Thyroid gland (tissue), 4 donors: ENCODE measurements at places on chromosomes 6 and 20. TPM values are rescaled to one million over a fixed set of nuclear protein-coding genes. Genes with fewer than 3 reads are reported as not detected.

IL17A gene
- total RNA-seq, result not detected

- DNase-seq, result no peak
Measured at GRCh38 chr20:20580139-20580538, 132.3 kb downstream of the RALGAPA2 start.

GRCh38 chr6:118324116-118324515, 224.0 kb upstream of the PLN start:
- no peak for DNase-seq

DNA sequence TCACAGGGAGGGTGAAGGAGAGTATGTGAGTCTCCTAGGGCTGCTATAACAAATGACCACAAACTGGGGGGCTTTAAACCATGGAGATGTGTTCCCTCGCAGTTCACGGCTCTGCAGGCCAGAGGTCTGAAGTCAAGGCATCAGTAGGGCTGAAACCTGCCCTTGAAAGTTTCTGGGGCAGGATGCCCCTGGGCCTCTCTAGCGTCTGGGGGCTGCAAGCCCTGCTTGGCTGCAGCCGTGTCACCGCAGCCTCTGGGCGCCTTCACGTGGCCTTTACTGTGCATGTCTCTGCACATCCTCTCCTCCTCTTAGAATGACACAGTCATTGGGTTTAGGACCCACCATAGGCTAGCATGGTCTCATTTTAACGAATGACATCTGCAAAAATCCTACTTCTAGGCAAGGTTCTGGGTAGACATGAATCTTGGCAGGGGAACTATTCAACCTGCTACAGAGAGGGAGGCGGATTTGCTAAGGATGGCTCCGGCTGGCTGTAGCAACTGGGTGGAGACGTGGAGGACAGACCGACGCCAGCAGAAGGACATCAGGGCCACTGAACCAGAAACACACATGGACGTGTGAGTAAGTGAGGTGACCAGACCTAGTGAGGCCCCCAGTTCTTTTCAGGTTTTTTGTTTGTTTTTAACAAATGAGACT, 58.6 kb downstream of the PHACTR3 start:
- no peak for DNase-seq

GRCh38 chr6:161169696-161170095, 104.2 kb downstream of the AGPAT4 start:
- peak; percentile 47 for DNase-seq

DNA sequence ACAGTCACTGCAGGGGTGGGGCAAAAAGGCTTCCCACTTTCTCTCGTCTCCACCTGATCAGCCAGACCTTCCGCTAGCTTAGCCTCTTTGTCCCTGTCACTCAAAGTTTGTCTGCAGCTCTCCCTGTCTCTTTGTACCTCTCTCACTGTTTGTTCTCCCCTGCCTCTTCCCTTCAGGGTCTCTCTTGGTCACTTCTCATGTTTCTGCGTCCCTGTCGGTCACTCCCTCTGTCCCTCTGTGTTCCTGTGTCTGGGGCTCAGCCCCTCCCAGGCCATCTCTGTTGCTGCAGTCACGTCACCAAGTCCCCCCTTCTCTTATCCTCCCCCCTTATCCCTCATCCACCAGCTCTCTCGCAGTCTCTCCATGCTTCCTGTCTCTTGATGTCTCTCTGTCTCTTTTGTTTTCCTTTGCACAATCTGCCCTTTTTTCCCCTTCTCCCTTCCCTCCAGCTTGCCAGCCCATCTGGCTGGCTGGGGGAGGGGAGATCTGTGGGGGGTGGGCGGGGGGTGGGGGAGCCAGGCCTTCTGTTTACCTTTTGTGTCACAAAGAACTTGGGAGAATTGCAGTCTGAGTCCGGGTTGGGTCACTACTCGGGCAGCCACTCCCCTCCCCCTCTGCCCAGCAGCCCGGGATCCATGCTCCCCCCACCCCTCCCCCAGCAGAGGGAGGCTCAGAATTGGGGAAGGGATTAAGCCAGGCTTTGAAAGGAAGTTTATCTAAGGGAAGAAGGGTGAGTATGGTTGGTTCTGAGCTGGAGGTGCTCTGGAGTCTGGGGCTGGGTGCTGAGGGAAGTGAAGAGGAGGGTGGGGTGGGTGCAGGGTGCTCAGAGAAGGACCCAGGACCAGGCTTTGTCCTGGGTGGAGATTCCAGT, 32.3 kb downstream of the FOXP4 start:
- DNase-seq, result no peak
